SHP77 treated with DMSO at 0.1 percent for 48 hours (cell line): ENCODE measurements at places on chromosomes 2 and 18.

- DNase-seq, result no peak
Observed at GRCh38 chr2:121382744-121383143, 97.7 kb upstream of the TFCP2L1 start.

- DNase-seq, result no peak
Observed at GRCh38 chr2:106581755-106582147, 94.6 kb downstream of the CD8B2 start.

- DNase-seq, result no peak
Observed at GRCh38 chr2:166343467-166343866, 32.3 kb downstream of the SCN9A start.

DNA sequence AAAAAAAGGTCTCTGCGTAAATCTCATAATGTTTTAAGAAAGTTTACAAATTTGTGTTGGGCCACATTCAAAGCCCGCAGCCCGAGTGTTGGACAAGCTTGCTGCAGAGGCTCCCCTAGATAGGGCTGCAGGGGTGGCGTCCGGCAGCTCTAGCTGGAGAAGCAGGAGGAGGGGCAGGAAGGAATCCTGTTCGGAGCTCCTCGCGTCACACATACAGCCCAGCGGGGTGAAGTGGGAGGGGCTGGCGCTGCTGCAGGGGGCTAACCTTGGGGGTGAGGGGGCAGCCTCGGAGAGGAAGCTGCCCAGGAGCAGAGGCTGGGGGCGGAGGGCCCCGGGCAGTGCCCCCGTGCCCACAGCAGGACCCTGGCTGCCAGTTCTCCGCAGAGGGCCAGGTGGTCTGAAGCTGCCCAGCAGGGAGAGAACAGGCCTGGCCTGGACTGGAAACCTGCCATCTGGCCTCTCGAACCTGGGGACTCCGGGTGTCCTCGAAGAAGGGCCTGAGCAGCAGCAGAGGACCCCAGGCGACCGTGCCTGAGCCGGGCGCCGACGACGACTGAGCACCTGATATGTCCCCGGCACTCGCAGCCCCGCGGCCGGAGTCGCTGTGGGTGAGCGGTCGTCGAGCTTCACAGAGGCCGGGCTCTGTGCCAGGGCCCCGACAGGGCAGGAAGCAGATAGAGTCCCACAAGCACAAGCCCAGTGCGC lies 2.6 kb upstream of the GPR35 start:
- DNase-seq, result peak; percentile 23

DNA sequence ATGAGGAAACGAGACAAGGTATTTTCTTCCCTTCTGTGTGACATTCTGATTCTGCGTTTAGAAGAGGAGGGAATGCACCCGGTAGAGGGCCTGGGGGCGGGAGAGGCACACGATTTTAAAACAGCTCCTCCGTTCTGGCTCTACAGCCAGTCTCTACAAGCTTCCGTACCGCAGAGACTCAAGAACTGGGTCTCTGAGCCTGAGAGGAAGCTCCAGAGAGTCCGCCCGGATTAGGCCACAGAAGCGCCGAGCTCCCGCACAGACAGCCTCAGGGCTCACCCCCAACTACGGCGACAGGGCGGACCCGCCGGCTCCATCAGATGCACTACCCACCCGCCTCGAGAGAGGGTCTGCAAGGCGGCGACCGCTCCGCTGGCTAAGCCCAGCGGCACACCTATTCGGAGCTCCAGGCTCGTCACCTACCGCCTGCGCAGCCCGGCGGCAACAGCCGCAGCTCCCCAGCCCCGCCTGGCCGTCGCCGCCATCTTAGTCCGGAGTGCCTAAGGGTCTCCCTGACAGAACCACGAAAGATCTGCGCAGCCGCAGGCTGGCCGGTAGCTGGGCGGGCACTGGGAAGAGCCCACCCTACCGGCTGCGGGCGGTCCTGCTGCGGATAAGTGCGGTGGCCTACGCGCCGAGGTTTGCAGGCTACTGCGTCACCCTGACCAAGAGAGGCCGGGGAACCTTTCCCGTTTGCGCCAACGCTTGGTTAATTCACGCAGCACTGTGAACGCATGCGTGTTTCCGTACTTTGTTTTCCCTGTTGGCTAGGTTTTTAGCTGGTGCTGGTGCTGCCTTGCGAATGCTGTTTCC lies at the start of gene NFU1:
Gene NFU1 (minus strand): TSS at position 498 of the 813 bp plus-strand sequence. CDS start 13 bp downstream, at position 485.
- DNase-seq, result peak; percentile 85

DNA sequence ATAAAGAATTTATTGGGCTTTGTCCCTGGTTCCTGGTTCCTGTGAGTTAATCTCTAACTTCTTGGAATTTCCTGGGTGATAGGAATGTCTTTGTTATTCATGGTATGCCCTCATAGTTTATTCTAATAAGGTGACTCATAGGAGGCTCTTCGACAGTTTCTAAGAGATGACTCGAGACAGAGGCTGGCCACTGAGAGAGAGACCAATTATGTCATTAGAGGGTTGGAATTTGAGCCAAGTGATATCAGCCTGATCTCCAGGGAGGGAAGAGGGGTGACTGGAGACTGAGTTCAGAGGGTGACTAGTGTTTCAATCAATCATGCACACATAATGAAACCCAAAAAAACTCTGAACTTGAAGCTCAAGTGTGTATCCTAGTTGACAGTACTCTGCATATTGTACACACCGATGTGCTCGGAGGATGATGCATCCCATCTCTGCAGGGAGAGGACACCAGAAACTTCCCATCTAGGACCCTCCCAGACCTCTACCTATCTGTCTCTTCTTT lies 185.7 kb downstream of the MTCL1 start:
- DNase-seq, result no peak

- DNase-seq, result no peak
Observed at GRCh38 chr2:223464071-223464470, 138.1 kb downstream of the SCG2 start.

DNA sequence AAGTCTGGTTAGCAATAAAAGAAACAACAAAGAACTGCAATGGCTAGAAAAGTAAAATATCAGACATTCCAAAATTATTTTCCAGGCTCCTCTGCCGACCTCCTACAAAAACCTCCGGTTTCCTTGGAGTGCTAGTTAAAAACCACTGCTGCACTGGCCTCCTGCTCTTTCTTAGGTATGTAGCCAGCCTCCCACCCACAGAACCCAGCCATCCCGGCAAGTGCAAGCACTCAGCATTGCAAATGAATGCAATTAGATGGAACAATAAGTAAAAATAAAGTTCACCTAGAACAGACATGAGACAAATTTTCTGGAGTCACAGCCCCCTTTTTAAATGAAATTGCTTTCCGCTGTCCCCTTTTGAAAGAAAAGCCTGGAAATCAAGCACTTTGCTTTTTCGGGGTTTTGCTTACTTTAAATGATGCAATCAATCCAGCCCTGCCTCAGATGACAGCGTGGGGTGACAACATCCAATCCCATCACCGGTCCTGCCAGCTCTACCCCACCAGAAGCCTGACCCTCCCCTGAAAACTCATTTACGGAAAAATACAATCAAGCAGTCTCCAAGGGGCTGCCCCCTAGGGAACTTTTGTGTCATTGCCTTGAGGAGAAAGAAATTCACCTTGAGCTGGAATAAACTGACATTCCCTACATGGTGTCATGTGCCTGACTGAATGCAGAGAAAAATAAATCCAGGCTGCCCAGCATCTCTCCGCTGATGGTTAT lies 199.8 kb downstream of the EPHA4 start:
- DNase-seq, result no peak

GRCh38 chr2:32506446-32506845 lies 121.4 kb upstream of the TTC27 start:
- no peak for DNase-seq

GRCh38 chr2:9105601-9106337 lies 100.8 kb upstream of the ASAP2 start:
- no peak for DNase-seq

GRCh38 chr18:39838831-39839230 lies 2116.2 kb upstream of the PIK3C3 start:
- DNase-seq, result no peak

GRCh38 chr2:183162362-183162761 lies 38.1 kb downstream of the NUP35 start:
- no peak for DNase-seq

DNA sequence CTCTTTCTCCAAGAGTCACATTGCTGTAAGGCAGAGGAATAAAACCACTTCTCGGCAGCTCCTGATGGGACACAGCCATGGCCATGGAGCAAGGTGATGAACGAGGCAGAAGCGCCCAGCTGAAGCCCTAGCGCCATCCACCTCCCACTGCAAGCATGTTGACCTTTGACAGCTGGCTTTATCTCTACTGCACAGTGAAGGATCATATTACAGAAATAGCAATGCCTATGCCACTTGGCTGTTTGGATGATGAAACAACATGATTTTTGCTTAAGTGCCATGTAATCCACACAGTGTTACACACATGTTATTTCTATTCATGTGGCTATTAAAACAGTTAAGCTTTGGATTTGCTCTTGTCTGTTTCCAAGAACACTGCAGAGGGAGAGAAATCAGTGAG lies 167.7 kb downstream of the VAPA start:
- no peak for DNase-seq

GRCh38 chr2:86764661-86765309 lies 25.9 kb downstream of the CD8A start:
- DNase-seq, result no peak

DNA sequence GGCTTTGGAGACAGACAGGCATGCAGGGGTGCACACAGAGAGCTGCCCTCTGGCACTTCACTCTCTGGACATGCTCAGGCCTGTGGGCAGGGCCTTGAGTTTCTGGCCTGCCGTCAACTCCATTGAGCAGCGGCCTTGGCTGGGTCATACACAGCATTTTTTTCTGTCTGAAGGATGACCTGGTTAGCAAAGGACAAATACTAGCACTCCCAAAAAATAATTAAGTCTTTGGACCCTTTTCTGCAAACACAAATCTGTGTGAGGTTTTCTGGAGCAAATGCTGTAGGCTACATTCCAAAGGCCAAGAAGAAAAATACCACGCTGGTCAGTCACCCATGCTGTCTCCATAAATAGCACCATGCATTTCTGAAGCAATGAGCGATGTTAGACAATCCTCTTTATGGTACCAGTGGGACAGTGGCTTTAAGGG lies 124.7 kb upstream of the CTAGE1 start:
- no peak for DNase-seq

GRCh38 chr18:45127405-45127804 lies 446.7 kb downstream of the SETBP1 start:
- no peak for DNase-seq

GRCh38 chr2:166302036-166302435 lies 73.7 kb downstream of the SCN9A start:
- DNase-seq, result no peak

DNA sequence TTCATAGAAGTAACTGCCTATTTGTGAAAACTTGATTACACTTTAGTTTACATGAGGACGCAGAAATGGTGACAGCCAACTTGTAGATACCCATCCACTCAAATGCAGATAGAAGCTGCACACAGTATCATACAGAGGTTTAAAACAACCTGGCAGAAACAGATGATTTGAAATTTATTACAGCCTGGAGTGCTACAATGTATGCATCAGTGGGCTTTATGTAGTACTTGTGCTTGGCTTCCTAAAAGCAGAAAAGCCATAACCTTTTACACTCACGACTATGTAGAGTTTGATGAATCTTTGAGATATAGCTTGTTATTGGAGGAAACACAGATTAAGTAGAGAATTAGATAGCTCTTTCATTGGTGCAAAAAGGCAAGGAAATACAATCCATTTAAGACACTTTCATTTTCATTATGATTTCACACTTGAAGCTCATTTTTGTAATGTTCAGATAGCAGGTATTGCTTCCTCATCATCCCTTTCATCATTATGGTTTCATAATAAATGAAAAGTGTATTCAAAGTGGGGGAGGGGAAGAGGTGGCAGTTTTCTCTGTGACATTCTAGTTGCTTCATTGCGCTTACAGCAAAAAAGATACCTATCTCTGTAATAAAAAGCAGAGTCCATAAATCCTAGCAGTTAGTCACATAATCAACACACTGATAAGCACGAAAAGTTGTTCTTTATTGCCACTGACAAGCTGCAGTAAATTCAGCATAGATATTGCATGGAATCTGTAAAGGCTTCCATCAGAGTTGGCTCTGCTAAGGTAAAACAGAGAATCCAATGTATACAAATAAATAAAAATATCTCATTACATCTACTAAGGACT lies 789.8 kb upstream of the FSHR start:
- no peak for DNase-seq

DNA sequence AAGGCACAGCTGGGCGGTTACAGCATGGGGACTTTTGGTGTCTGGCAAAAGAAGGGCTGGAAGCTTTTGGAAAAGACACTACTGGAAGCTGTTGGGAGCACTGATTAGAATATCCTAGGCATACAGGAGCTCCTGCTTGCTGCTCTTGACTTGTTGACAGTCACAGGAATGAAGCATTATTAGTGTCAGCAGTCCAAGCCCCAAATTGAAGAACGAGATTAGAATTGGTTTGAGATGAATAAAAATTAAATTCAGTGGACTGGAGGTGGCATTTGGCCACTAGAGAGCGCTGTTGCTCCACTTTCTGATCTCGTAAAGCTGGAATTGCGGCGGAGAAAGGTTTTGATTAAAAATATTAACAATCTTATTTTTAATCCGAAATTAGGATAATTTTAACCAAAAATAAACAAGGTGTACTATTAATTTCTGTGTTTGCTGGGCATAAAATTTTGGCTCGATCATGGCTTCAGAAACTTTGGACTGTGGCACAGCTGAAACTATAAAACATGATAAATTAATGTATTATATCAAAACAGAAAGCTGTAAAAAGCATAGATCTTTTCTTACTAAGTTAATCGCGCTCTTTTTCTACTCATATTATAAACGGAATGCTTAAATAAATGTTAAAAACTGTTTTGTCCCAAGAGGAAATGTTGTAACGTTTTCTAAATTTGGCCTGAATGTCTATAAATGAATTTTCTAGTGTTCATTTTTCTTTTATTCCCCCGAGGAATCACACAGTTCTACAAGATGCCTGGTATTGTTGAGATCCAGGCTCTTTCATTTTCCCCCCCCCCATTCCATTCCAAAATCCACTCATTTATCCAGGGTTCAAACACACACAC lies 2.4 kb upstream of the HOXD8 start:
- no peak for DNase-seq

- DNase-seq, result no peak
Observed at GRCh38 chr2:43776324-43776723, 2.5 kb downstream of the DYNC2LI1 start.

GRCh38 chr18:12433829-12434540 lies 26.3 kb downstream of the PRELID3A start:
- no peak for DNase-seq

- DNase-seq, result no peak
Observed at GRCh38 chr2:232013701-232014353, 52.3 kb downstream of the DIS3L2 start.

DNA sequence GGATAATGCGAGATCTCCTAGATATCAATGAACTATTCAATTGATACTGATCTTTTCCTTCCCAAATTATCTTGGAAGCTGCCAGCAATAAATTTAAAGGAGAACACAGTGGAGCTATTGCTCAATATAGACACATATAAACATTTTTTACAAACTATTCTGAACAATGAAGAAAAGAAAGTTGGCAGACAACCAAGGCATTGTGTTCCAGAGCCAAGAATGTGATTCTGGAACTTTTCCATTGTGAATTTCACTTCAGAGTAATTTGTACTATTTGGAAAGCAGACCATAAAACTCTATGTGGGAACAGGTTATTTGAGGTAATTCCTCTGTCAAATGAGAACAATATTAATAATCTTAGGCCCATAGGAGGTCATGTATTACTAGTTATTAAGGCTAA lies 588.2 kb downstream of the IRS1 start:
- no peak for DNase-seq

- no peak for DNase-seq
Observed at GRCh38 chr2:131010566-131010965, 82.7 kb downstream of the FAM168B start.

- no peak for DNase-seq
Observed at GRCh38 chr18:47287911-47288585, 36.6 kb upstream of the SKOR2 start.

GRCh38 chr2:224357098-224357901 lies 44.6 kb downstream of the FAM124B start:
- DNase-seq, result no peak

GRCh38 chr2:20989404-20989803 lies 54.5 kb downstream of the APOB start:
- no peak for DNase-seq
